T-helper 9 cell (primary cell): ENCODE measurements at places on chromosomes 3 and 15.

GRCh38 chr15:83709811-83710210, 55.9 kb downstream of the ADAMTSL3 start:
- DNase-seq, result no peak

GRCh38 chr3:21435871-21436270, 315.1 kb downstream of the ZNF385D start:
- no peak for DNase-seq

DNA sequence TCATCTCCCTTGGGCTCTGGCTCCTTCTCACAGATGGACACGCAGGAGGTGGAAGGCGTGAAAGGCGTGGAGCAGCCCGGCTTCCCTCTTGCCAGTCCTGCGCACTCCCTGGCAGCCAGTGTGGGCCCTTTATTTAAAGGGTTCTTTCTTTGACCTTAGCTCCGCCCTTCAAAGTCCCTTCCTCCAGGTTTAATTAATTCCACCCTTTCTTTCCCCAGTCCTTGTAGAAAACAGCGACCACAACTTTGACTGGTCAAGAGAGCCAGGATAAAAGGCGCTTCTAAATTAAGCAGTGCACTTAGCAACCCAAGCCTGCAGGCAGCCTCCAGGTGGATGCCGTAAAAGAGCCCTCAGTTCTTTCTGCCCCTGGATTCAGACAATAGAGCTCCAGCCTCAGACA, at the start of gene HDC:
TSS of gene HDC (minus strand) at position 107 of the 400 bp plus-strand sequence. CDS start at position 4, 103 bp downstream.
- DNase-seq, result no peak

DNA sequence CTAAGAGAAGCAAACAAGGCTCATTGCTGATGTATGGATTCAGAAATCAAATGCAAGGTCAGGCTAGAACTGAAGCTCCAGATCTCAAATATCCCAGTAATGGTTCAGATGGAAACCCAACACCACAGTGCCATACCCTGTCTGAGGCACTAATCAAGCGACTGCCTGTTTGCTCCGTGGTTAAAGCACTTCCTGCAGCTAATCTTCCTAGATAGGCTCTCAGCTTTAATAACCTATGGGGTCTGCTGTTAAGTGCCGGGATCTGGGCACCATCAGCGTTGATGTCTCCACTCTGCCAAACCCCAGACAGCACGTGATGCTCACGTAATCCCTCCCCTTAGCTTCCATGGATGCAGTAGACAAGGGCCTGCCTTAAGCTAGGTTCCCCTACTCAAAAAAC, 262.6 kb downstream of the MECOM start:
- DNase-seq, result no peak

GRCh38 chr3:88957711-88958439, 149.5 kb upstream of the EPHA3 start:
- DNase-seq, result no peak

DNA sequence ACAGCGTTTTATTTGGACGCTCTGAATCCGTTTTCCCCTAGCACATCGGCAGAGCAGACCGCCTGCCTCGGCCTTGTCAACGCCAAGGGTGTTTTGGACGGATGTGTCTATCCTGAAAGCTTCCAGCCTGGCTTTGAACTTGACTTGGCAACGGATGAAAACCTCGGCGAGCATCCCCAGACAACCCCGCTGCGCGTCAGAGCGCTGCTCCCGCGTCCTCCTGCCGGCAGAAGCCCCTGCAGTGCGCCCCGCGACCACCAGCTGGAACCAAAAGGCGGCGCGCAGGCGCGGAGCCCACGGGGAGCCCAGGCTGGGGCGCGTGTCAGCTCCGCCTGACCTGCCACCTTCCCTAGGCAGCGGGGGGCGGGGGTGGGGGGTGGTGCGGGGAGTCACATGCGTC, 26.2 kb upstream of the ARL8B start:
- DNase-seq, result no peak

DNA sequence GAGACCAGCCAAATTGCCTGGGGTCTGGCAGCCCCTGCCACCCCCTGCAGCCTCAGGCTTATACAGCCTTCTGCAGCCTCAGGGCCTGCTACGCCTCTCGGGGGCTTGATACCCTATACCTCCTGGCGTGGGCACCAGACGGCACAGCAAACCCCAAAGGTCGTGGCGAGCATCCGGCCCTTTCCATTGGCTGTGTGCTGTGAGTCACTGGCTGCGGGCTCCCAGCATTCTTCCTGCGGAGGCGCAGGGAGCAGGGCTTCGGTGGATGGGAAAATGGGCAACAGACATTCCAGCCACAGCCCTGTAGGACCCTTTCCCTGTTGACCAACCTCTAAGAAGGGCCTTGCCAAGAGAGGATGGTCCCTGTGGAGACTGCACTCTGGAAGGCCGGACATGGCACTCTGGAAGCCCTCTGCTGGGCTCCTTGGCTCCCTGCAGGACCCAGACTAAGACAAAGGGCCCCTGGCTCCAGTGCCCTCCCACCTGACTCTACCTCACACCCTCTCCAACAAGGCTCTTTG, 59.6 kb downstream of the ITGA11 start:
- DNase-seq, result no peak

DNA sequence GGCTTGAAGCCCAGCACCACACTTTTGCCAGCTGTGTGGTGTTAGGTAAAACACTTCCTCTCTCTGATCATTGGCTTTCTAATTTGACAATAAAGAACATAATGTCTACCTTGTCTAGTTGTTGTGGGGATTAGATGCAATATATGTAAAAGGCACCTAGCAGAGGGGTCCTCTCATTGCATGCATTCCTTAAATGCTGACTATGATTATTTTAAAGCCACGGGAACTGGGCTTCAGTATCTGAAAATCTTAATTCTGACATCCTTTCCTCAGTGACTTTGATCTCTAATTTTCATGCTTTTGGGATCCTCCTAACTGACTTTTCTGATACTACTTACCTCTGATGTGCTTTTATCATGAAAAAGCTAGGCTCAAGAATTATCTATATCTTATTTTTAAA, 596.3 kb downstream of the TAFA4 start:
- no peak for DNase-seq

- DNase-seq, result peak; percentile 20
Observed at GRCh38 chr3:53375019-53375418, 27.7 kb upstream of the DCP1A start.

DNA sequence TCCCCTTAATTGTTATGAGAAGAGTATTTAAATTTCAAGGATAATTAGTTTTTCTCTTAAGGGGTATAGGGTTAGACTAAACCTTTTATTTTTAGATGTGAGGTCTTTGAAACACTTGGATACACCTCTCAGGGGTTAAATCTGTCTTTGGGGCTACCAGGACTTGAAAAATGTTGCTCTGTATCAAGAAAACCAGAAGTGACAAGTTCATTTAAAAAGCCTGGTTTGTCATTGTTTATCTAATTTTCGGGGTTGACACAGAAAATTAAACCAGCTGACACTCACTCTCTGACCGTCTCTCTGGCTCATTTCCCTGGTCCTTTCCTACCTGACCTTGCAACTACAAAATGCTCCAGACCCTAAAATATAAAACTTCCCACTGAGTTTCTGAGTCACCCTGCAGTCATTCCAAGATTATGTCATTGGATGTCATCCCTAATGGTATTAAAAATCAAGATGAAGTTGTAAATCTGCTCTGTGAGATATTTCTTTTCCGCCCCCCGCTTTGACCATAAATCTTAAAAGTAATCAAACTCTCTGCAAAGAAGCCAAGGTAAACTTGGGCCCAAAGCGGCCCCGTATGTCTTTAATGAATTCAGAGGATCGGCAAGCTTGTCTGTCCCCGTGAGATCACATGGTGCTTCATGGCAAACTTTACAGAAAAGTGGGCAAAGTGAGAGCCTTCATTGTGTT, 32.9 kb upstream of the SKOR1 start:
- DNase-seq, result no peak

DNA sequence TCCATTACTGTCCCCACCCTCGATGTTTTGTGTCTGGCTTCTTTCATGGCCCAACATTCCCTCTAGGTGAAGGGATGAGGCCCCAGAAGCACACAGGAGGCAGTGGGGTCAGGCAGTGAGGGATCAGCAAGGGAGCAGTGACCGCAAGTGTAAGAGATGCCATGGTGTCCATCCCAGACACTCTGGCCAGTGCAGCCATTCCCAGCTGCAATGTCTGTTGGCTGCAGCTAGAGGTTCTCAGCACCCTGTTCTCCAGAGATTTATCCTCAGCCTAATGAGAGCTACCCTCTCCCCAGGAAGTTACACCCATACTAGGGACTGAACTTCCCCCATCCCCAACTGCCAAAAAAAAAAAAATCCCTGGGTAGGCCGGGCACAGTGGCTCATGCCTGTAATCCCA, 40.2 kb downstream of the TRANK1 start:
- no peak for DNase-seq

DNA sequence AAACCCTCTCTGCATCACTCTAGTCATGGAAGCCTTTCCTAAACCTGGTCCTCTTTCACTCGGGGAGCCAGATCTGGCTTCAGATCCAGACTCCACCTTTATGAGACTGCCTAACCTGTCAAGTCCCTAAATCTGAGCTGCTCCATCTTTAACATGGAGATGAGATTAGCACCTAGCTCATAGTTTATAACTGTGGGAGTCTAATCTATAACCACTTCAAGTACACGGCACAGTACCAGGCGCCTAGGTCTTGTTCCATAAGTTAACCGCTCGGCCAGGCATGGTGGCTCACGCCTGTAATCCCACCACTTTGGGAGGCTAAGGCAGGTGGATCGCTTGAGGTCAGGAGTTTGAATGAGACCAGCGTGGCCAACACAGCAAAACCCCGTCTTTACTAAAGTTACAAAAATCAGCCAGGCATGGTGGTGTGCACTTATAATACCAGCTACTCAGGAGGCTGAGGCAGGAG, 30.3 kb downstream of the TPM1 start:
- DNase-seq, result no peak

GRCh38 chr15:64389036-64389435, 1.4 kb downstream of the TRIP4 start:
- no peak for DNase-seq

- no peak for DNase-seq
Observed at GRCh38 chr15:92971713-92972112, 71.6 kb downstream of the CHD2 start.

DNA sequence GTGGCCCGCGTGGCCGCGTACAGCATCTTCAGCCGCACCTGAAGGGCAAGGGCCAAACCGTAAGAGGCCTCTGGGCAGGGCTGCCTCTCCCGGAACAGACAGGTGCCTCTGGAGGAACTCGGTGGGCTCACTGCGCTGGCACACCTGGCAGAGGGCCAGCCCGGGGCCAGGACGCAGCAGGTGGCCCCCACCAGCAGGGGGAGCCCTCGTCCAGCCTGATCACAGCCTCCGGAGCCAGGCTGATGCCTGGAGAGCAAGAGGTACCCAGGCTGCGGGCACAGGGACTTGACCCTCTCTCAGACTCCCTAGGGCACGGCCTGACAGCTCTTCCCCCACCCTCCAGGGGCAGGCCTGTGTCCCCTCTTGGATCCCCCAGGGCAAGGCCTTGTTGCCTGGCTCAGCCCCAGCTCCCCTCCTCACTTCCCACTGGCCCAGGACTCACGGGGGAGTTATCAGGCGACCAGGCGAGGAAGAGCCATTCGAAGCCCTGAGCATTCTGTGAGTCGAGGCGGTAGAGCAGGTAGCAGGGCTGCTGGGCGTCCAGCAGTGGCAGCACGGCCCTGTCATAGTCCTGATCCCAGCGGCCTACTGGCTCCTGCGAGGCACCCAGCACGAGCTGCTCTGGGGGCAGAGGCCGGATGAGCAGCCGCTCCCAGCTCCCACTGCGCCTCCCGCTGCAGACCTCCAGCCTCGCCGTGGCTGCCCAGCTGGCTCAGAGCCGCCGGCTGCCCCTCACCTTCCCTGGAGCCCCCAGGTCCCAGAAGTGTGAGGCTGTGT, 6.2 kb upstream of the TLR9 start:
- peak; percentile 97 for DNase-seq

- DNase-seq, result no peak
Observed at GRCh38 chr15:100259266-100259665, 82.5 kb downstream of the ADAMTS17 start.

DNA sequence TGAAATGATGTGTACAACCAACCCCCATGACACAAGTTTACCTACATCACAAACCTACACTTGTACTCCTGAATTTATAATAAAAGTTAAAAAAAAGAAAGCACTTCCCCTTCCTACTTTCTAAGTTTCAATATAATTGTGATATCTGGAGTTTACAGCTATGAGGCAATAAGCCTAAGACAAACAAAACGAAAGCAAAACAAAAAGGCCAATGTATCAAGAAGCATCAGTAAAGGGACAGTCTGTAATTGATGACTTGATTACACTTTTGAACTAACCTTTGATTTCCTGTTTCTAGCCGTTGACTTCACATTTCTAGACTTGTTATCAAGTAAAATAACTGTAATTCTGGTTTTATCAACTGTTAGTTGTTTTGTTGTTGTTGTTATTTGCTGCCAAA, 187.5 kb upstream of the CNTN3 start:
- DNase-seq, result no peak
